Epithelial cell of umbilical artery (primary cell): ENCODE measurements at places on chromosomes 3 and 15. TPM values are rescaled to one million over a fixed set of nuclear protein-coding genes. Genes with fewer than 3 reads are reported as not detected.

Gene ZNF717
- 5.2 and 9.3 TPM in 2 replicates for total RNA-seq

Gene TMOD2
- 2.3 and 4.1 TPM in 2 replicates for total RNA-seq

Gene ATP2C1
- 94.2 and 102 TPM in 2 replicates for total RNA-seq

Gene CCR3
- not detected in 2 replicates for total RNA-seq

Gene GOLGA8T
- total RNA-seq, result under 0.01 and 0.15 TPM in 2 replicates

Gene RBPMS2
- total RNA-seq, result 0.15 and 0.32 TPM in 2 replicates

Gene PLA2G4D
- total RNA-seq, result not detected in 2 replicates

Gene PYGO1
- total RNA-seq, result 1.6 and 2.6 TPM in 2 replicates

Gene ERICH6
- total RNA-seq, result not detected in 2 replicates

Gene MDFIC2
- not detected in 2 replicates for total RNA-seq

Gene PAK6
- not detected in 2 replicates for total RNA-seq
